ENCODE measurements at places on chromosomes 2 and 18.

GRCh38 chr18:3966642-3967358 is 488.3 kb downstream of the DLGAP1 start:
- no peak for DNase-seq

DNA sequence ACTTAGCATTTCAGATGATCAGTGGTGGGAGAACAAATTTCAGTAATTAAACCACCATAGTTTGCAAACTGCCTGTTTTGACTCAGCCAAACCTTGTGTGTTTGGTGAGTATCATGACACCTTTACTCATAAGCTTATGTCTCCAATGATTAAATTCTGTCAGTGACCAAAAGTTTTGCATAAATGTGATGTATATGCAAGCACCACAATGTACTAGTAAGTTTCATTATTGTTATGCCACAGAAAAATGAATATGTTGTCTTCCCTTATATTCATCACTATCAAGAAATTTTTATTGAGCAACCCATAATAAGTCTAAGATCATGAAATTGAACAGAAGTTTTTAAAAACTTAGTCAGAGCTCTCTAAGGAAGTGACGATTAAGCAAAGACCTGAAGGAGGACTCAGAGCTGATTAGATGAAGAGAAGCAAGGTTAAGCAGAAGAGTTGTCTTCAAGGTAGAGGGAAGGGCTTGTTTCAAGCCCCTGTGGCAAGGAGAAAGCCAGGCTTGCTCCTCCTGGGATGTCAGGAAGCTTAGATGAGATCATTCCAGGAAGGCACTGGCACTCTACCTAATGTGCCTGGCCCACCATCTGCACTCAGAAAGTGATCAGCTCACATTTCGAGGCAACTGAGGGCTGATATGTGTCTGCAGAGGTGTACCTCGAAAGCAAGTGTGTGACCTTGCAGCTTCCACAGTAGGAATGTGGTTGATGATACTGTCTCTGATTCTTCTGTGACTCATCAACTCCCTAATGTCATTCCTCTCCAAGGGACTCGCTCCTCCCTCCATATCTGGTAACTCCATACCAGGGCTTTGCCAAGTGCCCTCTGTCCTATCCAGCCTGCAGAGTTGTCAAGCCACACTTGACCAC is 54.7 kb downstream of the KCTD18 start:
- no peak for DNase-seq

GRCh38 chr18:65859075-65859474 is 108.3 kb downstream of the CDH7 start:
- no peak for DNase-seq

DNA sequence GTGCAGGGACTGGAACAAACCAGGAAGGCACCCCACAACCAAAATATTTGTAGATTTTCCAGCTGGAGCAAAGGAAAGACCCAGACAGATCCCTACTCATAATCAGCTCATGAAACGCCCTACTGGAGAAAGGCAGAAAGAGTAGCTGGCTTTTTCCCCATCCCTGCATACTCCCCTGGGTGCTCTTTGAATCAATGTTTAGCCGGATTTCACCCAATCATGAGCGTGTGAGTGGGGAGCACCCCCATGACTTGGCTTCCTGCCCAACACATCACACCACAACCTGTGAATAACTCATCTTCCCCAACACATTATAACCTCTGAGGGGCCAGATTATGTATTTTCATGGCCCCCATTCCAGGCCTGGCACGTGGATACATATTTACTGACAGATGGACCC is 35.1 kb upstream of the SLC14A1 start:
- peak; percentile 44 for DNase-seq

GRCh38 chr18:56289381-56289780 is 349.0 kb downstream of the TXNL1 start:
- no peak for DNase-seq

- no peak for DNase-seq
Observed at GRCh38 chr2:138724327-138724726, 55.9 kb downstream of the NXPH2 start.

GRCh38 chr2:57343391-57344006 is 703.1 kb upstream of the VRK2 start:
- DNase-seq = no peak

DNA sequence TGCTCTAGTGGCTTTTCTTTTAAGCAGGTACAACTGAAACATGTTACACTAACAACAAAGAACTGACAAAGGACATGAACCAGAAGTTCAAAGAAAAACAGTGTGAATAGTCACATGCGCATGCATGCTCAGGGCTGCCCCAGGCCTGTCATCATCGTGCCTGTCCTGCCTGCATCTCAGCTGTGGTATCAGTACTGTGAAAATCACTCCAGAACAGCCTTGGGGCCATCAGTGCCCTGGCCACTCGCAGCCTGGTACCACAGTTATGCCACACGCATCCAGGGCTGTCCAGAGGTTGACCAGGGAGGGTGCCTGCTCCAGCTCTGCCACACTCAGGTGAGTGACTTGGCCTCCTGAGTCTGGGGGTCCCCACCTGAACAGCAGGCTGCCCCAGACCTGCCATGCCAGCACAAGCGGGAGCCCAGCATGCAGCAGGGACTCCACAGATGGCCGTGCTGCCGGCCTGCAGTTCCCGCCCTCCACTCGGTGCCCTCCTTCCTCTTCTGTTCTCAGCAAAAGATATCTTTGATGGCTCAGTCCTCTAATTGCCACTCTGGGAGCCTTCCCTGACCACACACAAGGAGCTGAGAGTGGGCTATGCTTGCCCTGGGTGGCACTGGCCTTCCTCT is 12.3 kb downstream of the LIMS2 start:
- no peak for DNase-seq

DNA sequence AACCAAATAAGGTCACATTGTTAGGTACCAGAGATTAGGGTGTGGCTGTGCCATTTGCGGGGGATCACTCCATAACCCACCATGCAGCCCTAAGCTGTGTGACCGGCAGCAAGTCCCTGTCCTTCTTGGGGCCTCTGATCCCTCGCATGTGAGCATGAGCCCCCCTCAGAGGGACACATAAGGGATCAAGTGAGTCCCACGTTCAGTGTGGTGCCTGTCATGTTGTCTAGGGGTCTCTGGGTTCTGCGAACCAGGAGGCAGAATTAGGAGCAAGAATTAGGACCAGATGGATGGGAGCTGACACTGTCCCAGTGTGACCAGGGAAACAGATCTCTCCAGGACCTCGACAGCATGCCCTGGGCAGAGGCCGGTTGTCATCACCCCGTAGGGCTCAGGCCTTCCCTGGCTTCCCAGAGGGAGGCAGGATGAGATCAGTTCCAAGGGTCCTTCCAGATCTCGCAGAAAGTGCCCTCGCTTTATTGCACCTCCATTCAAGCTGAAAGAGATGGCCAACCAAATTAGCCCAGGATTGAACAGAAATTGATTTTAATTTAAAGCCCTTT is 113.2 kb upstream of the OTOS start:
- no peak for DNase-seq

DNA sequence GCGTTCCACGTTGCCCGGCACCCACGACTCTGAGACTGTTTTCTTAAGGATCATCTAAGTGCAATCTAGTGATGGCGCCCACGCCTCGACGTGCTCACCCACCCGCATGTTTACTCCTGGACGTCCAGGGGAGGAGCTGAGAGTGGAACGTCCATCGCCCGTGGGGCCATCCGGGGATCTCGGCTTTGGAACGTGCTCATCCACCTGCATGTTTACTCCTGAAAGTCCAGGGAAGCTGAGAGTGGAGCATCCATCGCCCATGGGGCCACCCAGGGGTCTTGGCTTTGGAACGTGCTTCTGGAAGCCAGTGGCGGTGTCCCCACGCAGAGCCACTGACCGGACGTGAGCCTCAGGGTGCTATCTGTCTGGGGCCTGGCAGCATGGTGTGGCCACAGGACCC is 45.6 kb upstream of the SALL3 start:
- DNase-seq = no peak

DNA sequence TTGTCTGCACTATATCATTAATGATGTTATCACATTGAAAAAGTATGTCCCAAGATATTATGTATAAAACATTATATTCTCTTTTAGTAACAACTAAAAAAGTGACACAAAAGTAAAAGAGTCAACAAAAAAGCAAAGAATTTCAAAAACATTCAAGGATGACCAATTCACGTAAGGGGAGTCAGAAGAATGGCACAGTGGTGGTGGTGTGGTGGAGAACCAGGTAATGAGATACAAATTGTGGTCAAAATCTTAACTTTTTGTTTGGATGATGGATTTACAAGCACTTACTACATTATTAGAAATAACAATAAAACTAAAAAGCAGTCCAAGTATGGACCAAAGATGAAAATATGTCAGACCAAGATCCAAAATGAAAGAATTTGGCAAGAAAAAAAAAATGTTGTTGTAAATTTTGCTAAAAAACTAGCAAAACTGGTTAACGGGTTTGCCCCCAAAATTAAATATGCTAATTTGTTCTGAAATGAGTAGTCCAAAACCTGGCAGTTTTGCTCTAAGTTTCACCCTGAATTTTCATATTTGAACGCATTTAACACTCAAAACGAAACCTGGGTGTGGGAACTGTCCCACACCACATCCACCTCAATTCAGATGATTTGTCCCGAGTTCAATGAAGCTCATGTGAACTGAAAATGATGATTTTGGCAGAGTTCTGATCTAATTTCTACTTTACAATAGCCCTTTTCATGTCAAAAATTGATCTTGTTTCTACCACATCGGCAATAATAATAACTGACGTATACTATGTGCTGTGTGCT is 135.8 kb downstream of the IKZF2 start:
- no peak for DNase-seq

DNA sequence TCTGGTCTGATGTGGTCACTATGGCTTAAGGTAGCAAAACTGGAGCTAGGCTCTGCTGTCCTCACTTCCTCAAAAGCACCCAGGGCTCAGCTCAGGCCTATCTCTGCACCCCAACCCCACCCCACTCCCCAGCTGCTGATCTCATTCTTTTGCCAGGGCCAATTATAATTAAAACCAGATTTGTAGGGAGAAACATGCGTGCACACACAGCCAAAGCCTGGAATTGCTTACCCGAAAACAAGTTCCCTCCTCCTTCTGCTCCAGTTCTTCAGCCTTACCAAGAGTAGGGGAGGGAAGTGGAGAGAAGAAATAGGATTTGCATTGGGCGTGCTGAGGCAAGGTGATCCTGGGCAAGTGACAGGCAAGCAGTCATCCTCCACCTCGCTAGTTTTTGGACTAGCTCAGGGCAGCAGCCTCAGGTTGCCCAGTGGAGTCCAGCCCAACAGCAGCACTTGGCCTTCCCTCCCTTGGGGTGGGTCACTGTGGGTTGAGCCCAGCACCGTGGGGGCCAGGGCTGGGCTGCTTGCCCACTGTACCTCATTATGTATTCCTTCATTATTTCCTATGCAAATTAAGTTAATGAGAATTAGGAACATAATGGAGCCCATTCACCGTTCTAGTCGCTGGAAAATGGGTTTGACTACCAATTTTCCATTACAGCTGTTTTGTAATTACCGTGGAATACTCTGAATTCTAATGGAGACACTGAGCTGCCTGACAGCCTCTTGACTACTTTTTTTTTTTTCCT is 199.1 kb upstream of the CELF4 start:
- no peak for DNase-seq

Measured in stimulated activated CD8-positive, alpha-beta memory T cell treated with anti-CD3 and anti-CD28 coated beads, Interleukin-4, amount 100 ng/mL, for 1 hour (primary cell).